ENCODE measurements at places on chromosomes 7 and 10.
A peak's percentile ranks its signal among the peaks of the same experiment; 100 is the strongest.

DNA sequence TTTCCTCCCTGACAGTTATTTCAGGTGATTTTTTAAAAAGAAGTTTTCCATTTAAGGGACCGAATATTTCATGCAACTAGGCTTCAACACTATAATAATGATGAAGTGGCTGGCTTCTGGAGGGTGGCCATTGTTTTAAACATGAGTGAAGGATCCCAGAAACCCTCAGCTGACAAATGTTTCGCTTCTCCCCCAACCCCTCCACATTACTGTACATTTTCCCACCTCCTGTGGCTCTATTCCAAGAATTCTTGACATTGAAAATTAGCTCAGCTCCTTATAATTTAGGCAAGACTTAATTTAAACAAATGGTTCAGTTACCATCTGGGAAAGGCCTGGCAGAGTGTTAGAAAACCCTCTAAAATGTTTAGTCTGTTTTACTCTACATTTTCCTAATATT, 129.9 kb upstream of the CDCA7L start:
- DNase-seq, result no peak

DNA sequence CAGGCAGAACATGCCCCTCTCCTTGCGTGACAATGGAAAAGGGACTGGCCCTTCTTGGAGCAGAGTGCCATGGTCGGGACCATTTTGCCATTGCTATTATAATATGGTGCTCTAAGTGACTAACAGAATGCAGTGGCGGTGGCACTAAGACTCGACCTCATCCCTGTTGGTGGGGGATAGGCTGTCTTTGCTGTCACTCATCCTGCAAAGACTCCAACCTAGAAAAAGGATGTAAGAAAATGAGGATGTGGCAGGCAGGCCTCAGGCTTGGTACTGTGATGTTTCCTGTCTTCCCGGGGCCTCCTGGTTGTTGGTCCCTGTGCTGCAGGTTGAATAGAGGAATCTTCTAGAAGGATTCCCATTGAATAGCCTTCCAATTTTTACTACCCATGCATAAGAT, 18.6 kb downstream of the BLNK start:
- no peak for DNase-seq

DNA sequence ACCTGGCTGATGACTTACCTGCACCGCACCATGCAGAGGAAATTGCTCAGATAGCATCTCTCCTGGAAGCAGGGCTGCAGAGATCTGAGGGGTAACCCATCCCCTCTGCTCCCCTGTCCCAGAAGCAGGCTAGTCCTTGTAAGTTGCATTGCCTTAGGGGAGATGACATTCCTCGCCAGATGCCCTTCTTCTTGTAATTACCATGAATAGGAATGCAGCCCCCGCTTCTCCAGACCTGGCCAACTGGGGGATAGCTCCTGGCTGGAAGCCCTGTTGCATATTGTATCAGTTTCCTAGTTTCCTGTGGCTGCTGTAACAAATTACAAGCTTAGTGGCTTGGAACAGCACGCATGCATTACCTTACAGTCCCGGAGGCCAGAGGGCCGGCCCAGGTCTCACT, 47.5 kb upstream of the EN2 start:
- DNase-seq, result no peak

- DNase-seq, result no peak
Observed at GRCh38 chr10:51574248-51575048, 124.9 kb downstream of the CSTF2T start.

GRCh38 chr10:124075231-124075955, 18.0 kb downstream of the CHST15 start:
- no peak for DNase-seq

- no peak for DNase-seq
Observed at GRCh38 chr10:13158401-13158800, 3.0 kb upstream of the MCM10 start.

GRCh38 chr7:151782598-151783448, 94.1 kb downstream of the PRKAG2 start:
- DNase-seq, result peak; percentile 57

DNA sequence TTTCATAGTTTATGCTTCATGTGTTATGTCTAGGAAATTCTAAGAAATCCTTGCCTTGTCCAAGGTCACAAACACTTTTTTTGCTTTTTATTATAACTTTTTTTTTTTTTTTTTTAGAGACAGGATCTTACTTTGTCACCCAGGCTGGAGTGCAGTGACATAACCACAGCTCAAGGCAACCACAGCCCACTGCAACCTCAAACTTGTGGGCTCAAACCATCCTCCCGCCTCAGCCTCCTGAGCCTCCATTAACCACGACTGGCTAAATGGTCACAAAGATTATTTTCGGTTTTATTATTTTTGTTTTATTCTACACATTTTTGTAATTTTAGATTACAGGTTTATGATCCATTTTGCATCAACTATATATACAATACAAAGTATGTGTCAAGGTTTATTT, 7.1 kb upstream of the FAM204A start:
- no peak for DNase-seq

DNA sequence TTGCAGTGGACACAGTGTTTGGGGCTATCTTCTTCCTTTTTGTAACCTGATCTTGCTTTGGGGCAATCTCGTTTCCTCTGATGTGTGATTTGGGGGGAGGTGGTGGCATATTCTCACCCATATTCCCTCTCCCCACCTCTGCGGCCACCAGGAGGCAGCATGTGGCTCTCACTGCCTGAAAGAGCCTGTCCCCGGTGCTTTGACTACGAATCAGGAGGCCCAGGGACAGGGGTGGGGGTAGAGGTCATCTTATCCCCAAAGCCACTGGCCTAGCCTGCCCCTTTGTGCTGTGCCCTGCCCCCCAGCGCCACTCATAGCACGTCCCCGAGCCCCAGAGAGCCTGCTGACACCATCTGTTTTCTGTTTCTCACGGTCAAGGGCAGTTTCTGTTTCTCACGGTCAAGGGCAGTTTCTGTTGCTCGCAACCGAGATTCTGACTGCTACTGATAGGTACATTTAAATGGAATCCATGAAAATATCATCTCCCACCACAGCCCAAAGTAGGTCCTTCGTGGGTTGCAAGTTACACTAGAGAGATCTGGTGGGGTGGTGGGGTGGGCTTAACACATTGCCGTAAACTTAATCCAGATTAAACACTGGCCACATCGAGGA, 28.2 kb downstream of the PHYH start:
- peak; percentile 35 for DNase-seq

- no peak for DNase-seq
Observed at GRCh38 chr10:44437840-44438511, 53.1 kb upstream of the CXCL12 start.

DNA sequence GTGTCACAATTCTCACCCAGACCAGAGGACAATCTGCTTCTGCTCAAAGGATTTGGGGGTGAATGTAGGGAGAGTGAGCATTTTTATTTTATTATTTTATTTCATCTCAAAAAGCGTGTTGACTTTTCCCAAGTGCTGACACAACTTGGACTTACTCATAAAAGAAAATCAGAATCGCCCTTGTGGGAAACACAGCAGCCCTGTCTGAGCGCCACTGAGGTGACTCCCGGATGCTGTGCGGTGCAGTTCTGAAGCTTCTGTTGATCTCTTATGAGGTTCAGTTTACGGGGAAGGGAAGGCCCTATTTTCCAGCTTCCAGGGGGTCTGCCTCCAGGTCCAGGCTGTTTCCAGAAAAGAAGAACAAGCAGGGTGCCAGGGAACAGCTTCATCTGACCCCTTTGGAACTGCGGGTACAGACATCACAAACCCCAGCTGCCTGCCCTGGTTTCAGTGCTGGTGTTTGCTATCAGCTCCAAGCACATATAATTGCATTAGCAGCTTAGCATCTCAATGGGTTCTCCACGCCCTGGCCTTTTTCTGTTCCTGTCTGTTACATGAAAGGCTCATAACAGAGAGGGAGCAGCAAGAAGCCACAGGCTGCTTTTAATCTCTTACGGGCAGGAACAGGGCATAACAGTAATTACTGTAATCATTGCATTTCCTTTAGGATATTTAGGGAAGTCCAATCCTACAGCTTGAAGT, 52.4 kb downstream of the PARP12 start:
- DNase-seq, result no peak

- DNase-seq, result no peak
Observed at GRCh38 chr7:49125246-49125645, 200.9 kb downstream of the CDC14C start.

GRCh38 chr7:138023618-138024342, 21.9 kb upstream of the CREB3L2 start:
- DNase-seq, result no peak

GRCh38 chr10:73183667-73184281, 15.9 kb downstream of the FAM149B1 start:
- no peak for DNase-seq

GRCh38 chr7:78099715-78100394, 301.3 kb downstream of the PHTF2 start:
- no peak for DNase-seq

DNA sequence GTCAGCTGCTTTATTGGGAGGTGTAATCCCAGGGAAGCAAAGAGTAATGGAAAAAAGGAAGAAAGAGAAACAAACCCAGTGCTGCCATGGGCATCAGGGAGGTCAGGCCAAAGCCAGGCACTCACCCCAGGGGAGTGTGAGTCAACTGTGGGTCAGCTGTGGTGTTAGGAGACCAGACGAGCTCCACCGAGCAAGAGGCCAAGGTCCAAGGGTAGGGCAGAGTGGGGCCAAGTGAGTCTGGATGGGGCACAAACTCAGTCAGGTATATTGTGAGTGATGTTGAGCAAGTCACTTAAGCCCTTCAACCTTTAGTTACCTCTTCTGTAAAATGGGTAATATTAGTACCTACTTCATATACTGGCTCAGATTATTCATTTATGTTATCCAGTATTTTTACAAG, 30.4 kb upstream of the CDK13 start:
- DNase-seq, result no peak

DNA sequence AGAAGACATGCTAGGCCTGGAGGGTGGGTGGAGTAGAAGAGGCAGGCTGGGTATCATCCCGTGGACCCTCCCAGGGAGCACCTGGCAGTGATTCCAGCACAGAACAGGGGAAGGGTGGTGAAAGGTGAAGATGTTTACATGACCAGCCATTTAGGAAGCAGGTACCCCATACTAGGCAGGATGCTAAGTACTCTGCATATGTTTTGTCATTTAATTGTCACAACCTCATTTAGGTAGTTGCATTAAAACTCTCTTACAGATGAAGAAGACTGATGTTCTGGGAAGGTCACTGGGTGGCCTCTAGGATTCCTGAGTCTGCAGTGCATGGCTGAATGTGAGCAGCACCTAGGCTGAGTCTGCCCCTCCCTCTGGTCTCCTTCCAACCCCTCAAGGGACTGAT, 15.2 kb downstream of the ITPRIP start:
- no peak for DNase-seq

DNA sequence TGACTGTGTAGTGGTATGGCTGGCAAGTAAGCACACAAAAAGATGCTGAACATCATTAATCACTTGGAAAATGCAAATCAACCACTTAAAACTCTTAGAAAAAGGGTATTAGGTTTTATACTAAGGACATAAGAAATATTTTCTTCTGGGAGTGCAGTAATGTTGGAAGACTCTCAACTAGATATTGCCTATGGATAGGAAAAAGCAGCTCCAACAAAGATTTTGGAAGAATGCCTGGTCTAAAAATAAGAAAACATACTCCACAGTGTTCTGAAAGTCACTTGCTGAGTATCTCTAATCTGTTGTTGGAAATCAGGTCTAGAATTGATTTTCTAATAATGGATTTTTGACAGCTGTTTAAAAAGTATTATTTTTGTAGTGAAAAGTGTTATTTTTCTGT, 50.8 kb upstream of the PHYHIPL start:
- DNase-seq, result no peak

- peak; percentile 9 for DNase-seq
Observed at GRCh38 chr10:5297466-5297865, 67.3 kb upstream of the UCN3 start.

- DNase-seq, result no peak
Observed at GRCh38 chr10:11231285-11231684, 213.6 kb downstream of the CELF2 start.

DNA sequence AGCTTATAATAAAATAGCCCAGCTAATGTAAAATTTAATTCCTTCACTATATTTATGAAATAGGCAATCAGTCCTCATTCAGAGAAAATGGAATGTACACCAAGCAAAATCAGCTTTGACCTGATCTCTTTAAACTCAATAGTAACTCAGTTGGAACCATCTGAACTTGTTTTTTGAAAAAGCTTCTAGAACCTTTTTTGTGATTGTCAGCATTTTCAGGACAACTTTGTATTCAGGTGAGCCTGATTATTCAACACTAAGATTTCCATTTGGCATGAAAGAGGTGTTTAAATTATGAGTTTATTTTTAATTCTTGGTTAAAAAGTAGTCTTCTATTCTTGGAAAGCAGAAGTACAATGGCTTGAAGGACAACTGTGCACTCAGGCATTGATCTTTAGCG, 89.5 kb downstream of the FRMD4A start:
- no peak for DNase-seq

- no peak for DNase-seq
Observed at GRCh38 chr7:79337717-79338116, 115.8 kb downstream of the MAGI2 start.

GRCh38 chr7:19852192-19852591, 78.8 kb upstream of the TMEM196 start:
- DNase-seq, result no peak

DNA sequence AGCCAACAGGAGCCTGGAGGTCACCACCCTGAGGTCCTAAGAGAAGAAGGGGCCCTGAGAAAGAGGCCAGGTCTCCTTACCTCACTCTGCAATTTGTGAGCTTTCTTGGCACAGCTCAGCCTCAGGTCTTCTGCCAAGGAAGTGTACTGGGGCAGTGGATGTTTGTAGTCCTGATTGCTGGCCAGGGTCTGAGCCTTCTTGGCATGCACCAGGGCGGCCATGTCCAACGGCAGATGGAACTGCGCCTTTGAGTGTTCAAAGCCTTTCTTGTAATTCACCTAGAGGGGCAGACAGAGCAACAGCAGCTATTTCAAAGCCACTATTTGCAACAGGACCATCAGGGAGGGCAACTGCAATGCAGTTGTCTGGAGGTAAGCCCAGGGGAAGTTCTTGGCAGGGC, 51.7 kb downstream of the NRAP start:
- DNase-seq, result no peak

GRCh38 chr10:77293773-77294172, 343.8 kb downstream of the KCNMA1 start:
- DNase-seq, result no peak

DNA sequence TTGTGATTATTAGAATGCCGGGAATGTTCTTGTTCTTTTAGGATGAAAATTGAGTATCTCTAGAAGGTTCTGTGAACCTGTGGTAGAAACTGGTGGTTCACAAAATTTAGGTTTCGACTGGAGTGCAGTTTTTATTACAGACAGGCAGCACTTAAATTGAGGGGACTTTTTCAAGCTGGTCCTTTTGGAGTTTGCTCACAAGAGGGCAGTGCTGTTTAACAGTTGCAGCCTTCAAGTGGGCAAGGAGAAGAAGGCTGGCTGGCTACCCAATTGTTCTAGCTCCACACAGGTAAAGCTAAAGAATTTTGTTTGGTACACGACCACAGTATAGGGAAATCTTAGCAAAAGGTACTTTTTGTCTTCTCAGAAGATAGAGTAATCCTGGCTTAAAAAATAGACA, 233.6 kb downstream of the SNX13 start:
- DNase-seq, result no peak

GRCh38 chr7:30977222-30977621, 13.5 kb downstream of the GHRHR start:
- no peak for DNase-seq

Measured in activated T-cell treated with anti-CD3 and anti-CD28 coated beads for 4 hours (primary cell).